Left lobe of liver (tissue), 2 donors: ENCODE measurements at places on chromosomes 2 and 18. TPM values are rescaled to one million over a fixed set of nuclear protein-coding genes. Genes with fewer than 3 reads are reported as not detected.

The TRIB2 gene
- 13.8 TPM for total RNA-seq

The FEV gene
- total RNA-seq, result not detected

The HOXD9 gene
- not detected for total RNA-seq

The POTEE gene
- not detected for total RNA-seq

The POTEI gene
- not detected for total RNA-seq

The AGXT gene
- 1,805 TPM for total RNA-seq

The DNMT3A gene
- 8.3 TPM for total RNA-seq

The APCDD1 gene
- total RNA-seq, result 0.58 TPM

The SKOR2 gene
- not detected for total RNA-seq

The SATB2 gene
- 5.8 TPM for total RNA-seq

The AGPS gene
- 31.0 TPM for total RNA-seq

The CXCR4 gene
- total RNA-seq, result 2.0 TPM

The TEX44 gene
- not detected for total RNA-seq

The CXCR2 gene
- total RNA-seq, result 0.45 TPM

The OTOF gene
- total RNA-seq, result 0.05 TPM

The FOXD4L1 gene
- total RNA-seq, result 0.10 TPM

DNA sequence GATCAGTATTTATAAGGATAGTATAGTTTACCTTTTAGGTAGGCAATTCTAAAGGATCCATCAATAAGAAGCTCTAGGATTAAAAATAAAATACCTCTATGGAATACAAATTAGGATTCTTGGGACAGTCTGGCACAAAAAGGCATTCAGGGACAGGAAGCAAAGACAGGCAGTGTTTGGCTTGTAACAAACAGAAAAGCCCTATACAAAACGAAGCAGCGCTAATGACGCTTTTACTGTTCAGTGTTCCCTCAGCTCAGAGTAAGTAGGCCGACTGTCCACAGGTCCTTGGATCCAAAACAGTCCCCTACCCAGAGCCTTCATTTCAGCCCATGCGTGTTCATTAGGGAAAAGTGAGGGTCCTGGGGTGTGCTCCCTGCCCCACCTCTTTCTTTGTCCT is 236.3 kb downstream of the AGPS start:
- no peak for DNase-seq

DNA sequence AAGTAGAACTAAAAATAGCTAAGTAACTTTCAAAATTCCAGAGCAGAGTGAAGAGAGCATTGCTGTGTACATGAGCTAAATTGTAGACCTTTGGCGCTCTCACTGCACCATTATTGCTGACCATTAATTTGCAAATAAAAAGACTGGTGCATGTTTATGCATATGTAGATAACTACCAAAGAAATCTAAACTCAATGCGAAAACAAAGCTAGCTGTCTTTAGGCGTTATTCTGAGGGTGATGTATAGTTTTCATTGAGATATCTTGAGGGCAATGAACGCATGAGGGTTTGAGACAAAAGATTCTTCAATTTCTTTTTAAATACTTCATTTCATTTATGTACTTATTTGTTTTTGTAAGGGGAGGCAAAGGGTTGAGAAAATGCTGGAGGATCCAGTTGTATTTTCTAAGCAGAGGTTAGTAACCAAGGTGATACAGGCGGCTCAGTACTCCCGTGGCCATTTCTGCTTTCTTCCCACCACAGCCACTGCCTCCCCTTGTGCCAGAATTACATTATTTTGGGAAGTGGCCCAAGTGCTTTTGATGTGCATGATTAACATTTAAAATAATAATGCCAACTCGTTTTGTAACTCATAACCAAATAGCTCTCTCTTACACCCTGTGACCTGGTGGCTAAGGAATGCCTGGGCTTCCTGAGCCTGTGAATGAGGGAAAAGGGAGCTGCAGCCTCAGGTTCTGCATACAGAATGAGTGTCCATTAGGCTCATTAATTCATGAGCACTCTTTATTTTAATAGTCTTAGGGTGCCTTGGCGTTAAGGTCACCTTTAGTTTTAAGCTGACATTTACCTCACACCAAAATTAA is 797.8 kb upstream of the GYPC start:
- no peak for DNase-seq

- DNase-seq, result no peak
Measured at GRCh38 chr18:45538444-45538843, 76.8 kb upstream of the SLC14A2 start.

GRCh38 chr2:88233216-88233615 is 63.1 kb downstream of the THNSL2 start:
- no peak for DNase-seq

DNA sequence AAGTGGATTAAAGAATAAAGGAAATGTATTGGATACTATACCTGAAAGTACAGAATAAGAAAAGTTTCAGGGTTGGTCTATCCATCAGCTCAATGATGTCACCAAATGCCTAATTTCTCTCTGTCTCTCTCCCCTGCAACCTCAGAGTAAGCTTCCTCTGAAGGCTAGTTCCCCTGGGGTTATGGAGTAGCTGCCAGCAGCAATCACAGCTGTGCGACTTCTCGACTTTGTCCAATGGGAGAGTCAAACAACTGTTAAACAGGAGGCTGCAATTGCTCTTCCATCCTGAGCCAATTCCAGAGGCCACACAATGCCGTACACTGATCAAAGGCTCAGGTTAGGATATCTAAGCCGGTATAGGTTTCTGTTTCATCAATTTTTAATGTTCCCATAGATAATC is 95.3 kb upstream of the FANCL start:
- DNase-seq, result no peak

- no peak for DNase-seq
Measured at GRCh38 chr18:50061876-50062517, 132.9 kb downstream of the MYO5B start.

GRCh38 chr2:53536583-53537361 is 230.8 kb upstream of the CHAC2 start:
- no peak for DNase-seq

GRCh38 chr2:241237949-241238371 is 49.5 kb downstream of the ANO7 start:
- no peak for DNase-seq

GRCh38 chr18:55319459-55320193 is 268.4 kb downstream of the TCF4 start:
- DNase-seq, result no peak

DNA sequence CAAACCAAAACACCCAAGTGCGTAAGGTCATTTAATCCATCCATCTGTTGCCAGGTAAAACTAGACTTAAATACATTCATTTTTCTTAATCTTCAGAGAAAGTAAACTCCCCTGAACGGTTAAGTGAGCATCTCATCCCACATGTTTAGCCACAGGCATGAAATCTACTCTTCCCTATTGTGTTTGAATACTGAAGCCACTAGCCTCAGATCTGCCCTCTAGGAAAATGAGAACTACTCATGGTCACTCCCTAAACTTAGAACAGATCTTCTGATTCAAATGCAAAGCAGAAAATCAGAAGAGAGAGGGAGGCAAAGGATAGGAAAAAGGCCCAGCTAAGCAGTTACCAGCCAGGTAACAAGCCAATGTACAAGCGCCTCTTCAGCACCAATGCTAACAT is 7.1 kb downstream of the TMEM247 start:
- no peak for DNase-seq

GRCh38 chr2:31037058-31037457 is 101.2 kb downstream of the GALNT14 start:
- DNase-seq, result no peak

GRCh38 chr2:85016446-85016845 is 45.5 kb downstream of the KCMF1 start:
- no peak for DNase-seq

DNA sequence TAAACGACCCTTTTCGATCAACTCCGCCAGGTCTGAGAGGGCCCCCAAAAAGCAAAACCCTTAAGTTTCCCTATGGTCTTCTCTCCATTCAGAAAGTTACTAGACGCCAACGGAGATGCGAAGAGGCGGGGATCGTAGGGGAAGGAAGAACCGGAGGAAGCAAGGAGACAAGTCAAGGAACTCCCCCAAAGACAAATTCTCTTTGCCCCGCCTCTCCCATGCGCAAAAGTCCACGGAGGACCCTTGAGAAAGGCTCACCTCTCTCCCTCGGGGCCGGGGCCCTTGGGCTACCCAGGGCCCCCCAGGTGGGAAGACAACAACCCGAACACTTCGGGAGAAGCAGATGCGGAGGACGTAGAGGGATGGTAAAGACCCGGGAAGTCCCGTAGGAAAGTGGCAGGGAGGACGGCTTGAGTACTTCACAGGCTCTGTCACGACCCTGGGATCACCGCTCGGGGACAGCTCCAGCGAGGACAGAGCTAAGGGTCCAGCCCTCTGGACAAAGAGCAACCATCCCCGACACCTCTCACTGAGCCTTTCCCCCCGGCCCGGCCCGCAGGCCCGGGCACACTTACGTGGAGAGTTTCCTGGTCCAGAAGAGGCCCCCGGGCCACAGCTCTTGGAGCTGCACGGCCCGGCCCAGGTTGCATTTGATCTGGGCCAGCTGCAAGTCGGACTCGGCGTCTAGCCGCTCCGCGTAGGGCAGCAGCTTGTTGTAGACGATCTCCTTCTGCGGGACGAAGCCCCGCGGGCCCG is 647 bp downstream of the PSME4 start:
- peak; percentile 50 for DNase-seq

- DNase-seq, result no peak
Measured at GRCh38 chr2:195304310-195304709, 352.7 kb upstream of the SLC39A10 start.

DNA sequence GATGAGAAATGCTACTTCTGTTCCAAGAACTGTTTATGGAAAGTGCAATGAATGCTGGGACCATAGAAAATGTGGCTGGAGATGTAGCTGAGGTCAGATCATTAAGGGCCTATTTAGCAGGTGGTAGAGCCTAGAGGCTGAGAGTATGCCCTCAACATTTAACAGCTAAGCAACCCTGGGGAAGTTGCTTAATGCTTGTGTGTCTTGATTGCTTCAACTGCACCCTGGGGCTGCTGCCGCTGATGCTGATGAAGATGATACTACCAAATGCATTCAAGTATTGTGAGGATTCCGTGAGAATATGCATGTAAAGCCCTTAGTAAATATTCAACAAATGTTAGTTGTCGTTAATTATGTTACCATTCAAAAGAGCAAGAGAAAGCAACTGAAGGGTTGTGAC is 273.2 kb downstream of the BCL11A start:
- no peak for DNase-seq

DNA sequence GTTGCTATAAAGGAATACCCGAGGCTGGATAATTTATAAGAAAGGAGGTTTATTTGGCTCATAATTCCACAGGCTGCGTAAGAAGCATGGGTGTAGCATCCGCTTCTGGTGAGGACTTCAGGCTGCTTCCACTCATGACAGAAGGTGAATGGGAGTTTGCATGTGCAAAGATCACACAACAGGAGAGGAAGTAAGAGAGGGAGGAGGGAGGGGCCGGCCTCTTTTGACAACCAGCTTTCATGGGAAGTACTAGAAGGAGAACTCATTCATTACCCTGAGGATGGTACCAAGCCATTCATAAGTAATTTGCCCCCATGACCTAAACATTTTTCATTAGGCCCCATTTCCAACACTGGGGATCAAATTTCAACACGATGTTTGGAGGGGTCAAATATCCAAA is 386.8 kb upstream of the NETO1 start:
- no peak for DNase-seq

DNA sequence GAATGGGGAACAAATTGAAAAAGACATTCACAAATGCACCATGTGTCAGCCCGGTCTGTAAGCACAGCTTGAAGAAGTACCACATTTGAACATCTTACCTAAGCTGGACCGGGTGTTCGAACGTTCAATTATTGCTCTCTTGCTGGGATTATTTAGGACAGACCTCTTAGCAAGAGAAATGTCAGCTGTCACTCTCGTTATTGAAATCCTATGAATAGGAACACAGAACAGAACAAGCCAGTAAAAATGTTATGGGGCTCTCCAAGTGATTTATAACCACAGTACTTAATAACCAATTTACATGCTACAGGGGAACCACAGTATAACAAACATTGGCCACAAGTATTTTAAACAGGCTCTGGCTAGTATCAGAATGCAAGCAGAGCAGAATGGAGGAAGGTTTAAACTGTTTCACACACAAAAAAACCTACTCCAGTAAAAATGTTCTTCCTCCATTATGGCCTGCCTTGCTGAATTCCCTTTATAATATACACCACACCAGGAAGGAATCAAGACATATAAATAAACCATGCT is 32.5 kb upstream of the ARL5A start:
- DNase-seq, result no peak

- no peak for DNase-seq
Measured at GRCh38 chr2:152354909-152355308, 19.9 kb downstream of the FMNL2 start.

DNA sequence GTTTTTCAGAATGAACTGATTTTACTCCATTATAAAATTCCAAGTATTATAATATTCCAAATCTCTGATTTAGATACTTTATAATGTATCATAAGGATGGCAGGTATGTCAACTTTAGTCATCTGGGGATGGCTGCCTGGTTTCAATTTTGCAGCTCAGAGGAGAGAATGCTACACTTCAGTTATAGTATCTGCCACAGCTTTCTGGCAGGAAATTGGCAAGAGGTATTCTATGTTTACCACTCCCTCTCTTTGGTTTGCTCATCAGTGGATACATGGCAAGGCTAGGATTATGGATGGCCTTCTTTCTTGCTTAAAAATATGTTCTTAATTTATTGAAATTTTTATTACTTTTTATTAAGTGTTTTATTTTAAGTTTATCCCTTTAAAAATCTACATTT is 67.0 kb upstream of the TNFRSF11A start:
- no peak for DNase-seq

- DNase-seq, result no peak
Measured at GRCh38 chr2:176192351-176192750, 3.9 kb downstream of the HOXD1 start.

- DNase-seq, result no peak
Measured at GRCh38 chr2:56013475-56013874, 89.9 kb upstream of the EFEMP1 start.

- no peak for DNase-seq
Measured at GRCh38 chr2:143674051-143674450, 544.8 kb downstream of the ARHGAP15 start.

- no peak for DNase-seq
Measured at GRCh38 chr2:138712212-138712979, 67.8 kb downstream of the NXPH2 start.

DNA sequence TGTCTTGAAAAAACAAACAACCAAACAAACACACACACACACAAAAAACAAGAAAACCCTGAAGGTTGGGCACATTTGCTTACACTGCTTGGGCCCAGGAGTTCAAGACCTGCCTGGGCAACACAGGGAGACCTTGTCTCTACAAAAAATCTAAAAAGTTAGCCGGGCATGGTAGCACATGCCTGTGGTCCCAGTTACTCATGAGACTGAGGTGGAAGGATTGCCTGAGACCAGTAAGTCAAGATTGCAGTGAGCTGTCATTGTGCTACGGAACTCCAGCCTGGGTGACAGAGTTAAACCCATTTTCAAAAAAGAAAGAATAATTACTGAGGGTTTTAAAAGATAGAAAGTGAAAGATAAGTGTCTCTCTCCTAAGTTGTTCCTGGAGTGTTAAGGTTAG is 103.4 kb downstream of the MBD5 start:
- no peak for DNase-seq
